ENCODE measurements at places on chromosomes 1 and 21.

GRCh38 chr1:165445388-165445787 is 462 bp upstream of the RXRG start:
- no peak for DNase-seq

GRCh38 chr1:6508154-6508815 is 16.8 kb upstream of the PLEKHG5 start:
- DNase-seq, result no peak

DNA sequence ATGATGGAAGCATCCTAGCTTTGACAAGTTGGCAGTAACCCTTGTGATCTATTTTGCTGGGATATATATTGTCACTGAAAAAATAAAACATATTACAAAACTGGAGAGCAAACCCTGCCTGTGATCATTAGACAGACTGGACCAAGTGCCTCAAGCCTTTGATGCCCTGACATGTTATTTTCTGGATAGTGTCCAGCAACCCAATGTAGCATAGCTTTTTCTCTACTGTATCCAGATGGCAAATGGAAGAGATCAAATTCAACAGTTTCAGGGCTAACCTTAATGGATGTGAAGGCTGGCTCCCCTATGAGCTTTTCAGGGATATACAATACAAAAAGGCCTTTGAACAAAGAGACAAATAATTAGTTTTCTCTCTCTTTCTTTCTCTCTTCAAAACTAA is 25.1 kb downstream of the WARS2 start:
- DNase-seq, result no peak

- DNase-seq, result no peak
Measured at GRCh38 chr1:84975035-84975434, 21.9 kb downstream of the MCOLN2 start.

GRCh38 chr1:24481843-24482610 is 20.6 kb upstream of the RCAN3 start:
- DNase-seq, result no peak
